ENCODE measurements at places on chromosomes 3 and 15.

DNA sequence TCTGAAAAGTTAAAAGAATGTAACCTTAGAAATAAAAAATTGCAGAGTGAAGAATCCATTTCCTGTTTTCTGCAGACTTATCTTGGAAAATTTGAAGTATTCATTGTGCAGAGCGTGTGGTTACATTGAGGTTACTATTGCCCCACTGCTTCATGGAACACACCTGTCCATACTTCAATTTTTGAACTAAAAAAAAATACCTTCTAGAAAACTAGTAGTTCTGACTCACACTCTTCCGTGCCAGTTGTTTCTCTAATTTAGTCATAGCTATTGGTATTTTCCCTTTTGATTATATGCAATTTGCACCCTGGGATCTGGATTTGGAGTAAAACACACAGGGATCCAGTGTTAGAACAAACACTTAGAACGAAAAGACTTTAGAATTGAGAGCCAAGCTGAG lies 111.8 kb upstream of the LYSMD4 start:
- no peak for DNase-seq

GRCh38 chr15:69414701-69415167 lies 585 bp downstream of the KIF23 start:
- DNase-seq: peak; percentile 30

DNA sequence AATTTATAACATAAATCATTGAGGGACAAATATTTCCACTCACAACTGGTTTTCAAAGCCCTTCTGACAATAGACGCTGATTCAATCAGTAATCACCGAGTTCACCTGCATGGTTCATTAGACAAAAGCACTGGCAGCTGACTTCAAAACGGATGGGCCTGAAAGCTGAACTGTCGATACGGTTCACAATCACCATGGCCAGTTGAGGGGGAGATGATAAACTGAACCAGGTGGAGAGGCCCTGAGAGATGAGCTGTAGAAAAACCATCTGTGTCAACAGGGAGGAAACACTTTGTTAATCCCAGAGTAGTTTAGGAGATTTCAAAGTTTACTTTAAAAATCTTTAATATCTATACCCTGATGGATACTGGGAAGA lies 75.0 kb downstream of the PEX5L start:
- no peak for DNase-seq

DNA sequence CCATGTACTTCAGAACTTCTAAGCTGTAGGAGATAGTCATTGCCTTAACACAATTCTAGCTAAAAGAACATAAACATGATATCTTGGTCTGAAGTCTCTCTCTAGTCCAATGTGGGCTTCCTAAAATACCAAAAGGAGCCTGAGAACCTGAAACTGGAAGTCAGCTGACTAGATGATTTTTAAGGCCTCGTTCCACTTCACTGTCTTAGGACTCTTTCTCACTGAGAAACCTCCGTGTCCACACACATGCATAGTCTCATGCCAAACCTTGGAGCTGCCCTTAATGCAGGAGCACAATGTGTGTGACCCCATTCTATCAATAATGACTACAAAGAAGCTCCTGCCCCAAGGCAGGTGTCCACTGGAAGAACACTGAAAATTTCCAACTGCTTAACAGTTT lies 87.7 kb downstream of the ETFA start:
- DNase-seq: no peak

GRCh38 chr3:178749471-178749870 lies 213.2 kb downstream of the KCNMB2 start:
- no peak for DNase-seq

DNA sequence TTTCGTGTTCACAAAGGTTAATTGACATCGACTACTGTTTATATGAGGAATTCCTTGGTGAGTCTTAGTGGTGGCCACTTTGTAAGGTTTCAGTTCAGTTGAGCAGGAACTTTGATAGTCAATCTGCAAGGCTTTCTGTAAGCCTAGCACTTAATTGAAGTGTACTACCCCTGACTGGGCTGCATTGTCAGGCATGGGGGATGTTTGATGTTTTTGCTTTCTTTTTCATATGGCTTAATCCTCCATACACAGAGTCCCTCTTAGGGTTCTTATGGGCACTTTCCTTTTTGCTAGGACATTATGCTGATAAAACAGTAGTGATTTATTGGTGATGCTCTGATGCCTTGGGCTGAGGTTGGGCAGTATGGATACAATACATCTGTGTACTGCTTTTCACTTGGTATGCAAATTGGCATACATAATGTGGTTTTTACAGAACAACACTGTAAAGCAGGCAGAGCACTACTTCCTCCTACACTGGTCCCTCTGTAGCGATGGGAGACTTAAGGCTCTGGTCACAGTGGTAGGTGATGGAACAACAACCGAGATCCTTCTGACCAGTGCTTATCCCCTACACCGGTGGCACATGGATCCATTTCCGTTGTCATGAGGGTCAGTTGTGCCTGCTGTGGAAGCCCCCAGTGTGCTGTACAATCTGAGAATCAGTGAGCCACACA lies 261.0 kb downstream of the MFSD1 start:
- DNase-seq: no peak

DNA sequence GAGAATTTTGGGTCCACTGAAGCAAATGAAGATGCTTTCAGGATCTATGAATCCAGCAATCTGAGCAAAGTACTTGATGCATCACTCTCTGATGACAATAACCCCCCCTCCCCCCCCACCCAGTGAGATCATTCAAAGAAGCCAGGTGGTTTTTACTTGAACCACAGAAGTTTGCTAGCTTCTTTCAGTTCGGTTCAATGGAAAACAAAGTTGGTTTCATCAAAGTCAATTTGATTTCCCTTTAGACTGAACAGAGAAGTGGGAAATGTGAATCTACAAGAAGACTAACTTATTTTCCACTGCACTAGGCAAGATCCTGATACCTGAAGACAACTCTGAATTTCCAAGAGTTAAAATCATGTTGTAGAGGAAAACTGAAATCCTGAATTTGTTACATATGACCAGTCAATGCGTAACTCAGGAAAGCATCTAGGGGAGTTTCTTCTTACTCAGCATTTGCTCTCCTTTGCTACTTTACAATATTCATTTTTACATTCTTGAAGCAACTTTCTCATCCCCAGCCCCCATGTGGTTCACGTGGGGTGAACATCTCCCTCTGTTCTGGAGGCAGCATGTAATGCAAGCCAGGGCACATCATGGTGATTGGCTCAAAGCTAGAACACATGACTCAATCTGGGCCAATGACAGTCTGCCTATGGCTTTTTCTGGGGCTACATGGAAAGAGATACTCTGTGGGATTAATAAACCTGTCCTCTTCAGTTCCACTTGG lies 572.6 kb downstream of the FOXP1 start:
- DNase-seq: no peak

GRCh38 chr15:85393210-85393609 lies 12.8 kb downstream of the AKAP13 start:
- no peak for DNase-seq

DNA sequence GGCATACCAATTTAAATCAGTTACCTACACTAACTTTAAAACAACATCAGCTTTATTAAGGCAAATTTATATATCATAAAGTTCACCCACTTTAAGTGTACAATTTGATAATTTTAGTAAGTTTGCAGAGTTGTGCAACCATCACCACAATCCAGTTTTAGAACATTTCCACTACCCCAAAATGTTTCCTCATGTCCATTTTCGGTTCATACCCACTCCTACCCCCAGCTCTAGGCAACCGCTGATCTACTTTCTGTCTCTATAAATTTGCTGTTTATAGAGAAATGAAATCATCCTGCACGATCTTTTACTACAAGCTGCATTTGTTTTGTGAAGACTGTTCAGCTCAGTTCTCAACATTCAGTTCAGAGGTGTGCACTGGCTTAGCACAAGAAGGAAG lies 31.5 kb upstream of the FAM81A start:
- DNase-seq: no peak

- no peak for DNase-seq
Observed at GRCh38 chr3:7749931-7750695, 751.5 kb upstream of the LMCD1 start.

DNA sequence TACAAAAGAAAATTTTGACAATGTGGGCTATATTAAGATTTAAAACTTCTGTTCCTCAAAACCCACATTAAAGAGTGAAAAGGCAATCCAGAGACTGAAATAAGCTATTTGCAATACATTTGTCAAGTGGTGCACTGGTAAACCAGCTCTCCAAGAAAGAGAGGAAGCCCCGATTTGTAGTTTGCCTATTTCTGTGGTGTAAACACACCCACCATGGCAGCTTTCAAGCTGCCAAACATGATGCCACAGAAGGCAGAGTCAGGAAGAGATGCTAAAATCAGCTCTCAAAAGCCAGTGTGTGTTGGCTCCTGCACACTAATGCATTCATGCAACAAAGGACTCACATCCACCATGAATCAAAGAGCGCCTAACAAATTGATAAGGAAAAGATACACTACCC lies 17.5 kb downstream of the RFTN1 start:
- no peak for DNase-seq

DNA sequence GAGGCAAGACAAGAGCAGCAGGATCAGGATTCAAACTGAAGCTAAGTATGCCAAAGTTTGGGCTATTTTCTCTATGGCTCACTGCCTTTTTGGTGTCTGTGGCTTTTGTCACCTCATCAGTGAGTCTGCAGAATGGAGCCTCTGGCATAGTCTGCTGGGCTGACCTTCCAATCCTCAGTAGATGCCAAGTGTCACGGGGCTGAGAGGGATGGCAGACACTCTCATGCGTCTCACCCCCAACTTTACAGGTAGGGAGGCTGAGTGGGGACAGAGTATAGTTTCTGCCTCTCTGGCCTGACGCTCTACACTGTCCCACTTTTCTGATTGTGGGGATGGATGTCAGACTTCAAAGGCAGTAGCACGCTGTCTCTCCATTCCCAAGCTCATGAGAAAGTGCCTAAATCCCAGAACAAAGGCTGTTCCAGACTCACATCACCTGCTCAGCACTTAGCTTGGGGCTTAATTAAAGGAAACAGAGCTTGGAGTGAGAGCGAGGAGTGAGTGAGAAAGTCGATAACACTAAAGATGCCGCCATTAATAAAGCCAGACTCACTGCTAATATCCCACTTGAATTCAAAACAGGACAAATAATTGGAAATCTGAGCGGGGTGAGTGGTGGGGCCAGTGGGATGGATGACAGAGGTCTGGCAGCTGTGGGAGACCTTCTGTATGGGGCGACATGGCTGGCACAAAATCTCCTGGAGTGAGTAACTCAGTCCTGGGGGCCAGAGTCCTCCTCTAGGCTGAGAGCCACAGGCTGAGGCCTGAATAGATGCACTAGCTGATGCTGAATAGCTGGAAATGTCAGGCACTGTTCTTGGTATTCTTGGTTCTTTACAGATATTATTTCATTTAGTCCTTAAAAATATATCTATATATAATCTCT lies 78.4 kb upstream of the MRPS22 start:
- DNase-seq: no peak

DNA sequence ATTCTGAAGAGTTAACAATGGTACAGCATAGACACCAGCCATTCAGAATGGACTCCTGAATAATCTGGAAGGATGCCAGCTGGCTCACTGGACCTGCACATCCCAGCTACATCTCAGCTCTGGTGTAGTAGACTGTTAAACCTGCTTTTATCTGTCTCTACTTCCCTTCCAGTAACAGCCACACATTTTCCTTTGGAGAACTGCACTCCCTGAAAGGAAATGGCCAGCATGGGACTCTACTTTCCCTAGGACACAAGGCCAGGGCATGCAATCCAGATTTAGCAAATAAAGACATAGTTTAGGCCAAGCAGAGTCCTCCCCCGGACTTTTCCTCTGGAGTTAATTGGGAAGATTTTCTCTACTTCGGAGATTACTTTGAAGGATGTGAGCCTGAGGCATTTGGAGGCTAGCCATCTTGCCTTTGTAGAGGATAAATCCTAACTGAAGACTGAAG lies 82.7 kb upstream of the TCF12 start:
- no peak for DNase-seq

DNA sequence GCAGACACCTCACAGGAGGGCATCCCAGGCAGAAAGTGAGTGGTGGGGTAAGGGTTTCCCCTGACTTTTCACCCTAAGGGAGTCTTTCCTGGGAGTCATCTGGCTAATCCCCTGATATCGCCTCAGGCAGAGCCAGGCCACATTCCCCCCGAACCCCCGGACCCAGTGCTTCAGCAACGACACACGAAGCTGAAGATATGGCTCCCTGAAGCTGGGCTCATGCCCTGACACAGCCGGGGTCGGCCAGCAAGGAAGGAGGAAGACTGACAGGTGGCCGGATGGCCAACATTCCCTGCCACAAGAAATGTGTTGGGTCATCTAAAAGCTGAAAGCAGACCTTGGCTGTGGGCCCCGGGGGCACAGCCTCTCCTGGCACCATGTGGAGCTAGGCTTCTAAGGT lies 14.4 kb downstream of the CHST13 start:
- no peak for DNase-seq

GRCh38 chr15:33234020-33234461 lies 39.5 kb upstream of the FMN1 start:
- DNase-seq: no peak

DNA sequence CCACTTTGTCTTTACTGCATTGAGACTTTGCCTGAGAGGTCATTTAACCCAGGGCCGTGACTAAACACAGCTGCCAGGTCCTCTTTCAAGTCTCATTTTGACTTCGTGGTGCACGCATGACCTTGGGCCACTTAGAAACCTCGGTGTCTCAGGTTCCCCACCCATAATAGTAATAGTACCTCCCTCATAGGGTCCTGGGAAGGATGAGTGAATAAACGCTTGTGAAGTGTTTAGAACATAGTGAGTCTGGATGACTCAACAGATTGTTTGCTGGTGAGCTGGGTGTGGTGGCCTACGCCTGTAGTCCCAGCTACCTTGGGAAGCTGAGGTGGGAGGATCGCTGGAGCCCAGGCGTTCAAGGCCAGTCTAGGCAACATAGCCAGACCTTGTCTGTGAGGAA lies 56.3 kb downstream of the BDH1 start:
- DNase-seq: no peak

DNA sequence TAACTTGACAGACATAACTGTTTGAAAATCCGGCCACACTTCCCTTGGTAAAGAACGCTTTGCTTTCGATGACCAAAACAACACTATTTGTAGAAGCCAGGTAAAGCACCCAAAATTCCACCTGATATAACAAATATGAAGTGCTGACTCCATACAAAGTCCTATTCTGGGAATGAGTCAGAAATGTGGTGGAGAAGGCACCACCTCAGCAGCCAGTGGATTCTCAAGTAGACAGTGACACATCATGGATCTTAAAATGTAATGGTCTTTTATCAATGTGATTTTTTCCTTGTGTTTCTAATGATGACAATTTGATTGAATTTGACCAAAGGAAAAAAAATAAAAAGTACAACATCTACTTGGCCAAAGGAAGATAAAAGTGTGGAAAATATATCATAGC lies 135.0 kb upstream of the WNT5A start:
- no peak for DNase-seq

All from GM12891 (cell line).